ENCODE measurements at places on chromosomes 13 and 19.
A peak's percentile ranks its signal among the peaks of the same experiment; 100 is the strongest.

- no peak for DNase-seq
These were observed 2.5 kb downstream of the MYBPC2 start for GRCh38 chr19:50435221-50435620.

DNA sequence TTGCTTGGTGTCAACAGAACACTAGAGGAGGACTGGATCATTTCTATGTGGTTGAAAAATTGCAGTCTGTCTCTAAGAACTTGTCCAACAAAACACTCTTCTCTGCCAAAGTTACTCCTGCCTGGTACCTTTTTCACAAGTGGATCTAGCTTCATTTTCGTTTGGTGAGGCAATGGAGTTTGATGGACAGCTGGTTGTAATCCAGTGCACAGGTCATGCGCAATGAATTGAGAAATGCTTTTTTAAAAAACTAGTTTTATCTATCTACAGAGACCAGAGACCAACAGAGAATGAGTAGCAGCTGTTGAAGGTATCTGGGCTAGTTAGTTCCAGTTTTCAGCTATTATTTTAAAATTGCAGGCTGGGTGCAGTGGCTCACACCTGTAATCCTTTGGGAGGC, 12.0 kb upstream of the KBTBD6 start:
- no peak for DNase-seq

- no peak for DNase-seq
These were observed 8.8 kb downstream of the GTPBP3 start for GRCh38 chr19:17346109-17346671.

DNA sequence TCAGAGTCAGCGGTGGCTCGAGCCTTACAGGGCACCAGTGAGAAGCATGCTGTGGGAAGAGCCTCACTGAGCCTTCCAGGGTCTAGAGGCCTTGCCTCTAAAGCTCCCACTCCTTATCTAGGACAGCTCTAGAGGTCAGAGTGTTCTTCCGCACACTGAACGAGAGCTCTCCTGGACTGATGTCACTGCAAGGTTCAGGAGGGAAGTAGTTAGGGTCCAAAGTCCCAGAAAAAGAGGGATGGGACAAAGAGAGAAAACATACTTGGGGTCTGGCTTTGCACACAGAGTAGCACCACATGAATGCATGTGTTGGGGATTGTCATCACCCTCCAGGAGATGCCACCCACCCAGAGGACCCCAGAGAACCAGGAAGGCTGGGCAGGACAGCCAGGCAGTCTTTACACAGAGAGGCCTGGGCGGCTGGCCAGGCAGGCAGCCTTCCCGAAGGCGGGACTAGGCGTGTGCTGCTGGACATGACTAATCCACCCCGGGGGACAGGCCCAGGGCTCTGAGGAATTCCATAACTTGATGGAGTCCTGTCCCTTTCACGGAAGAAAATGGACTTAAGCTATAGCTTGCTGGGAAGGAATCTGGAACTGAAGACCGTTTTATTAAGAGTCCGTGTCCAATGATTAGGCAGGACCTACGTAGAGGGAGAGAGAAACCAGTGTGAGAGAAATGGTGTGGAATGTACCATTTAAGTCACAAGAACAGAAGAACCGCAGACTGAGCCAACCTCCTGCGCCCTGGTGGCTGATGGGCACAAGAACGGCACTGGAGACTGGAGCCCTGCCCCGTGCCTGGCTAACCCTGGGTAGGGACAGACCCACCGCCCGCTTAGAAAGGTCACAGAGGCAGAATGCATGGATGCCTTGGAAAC, 16.6 kb upstream of the EPHX3 start:
- peak; percentile 96 for DNase-seq

GRCh38 chr19:46295401-46296201, 1.2 kb upstream of the HIF3A start:
- no peak for DNase-seq
